ENCODE measurements at places on chromosomes 5 and 9. TPM values are rescaled to one million over a fixed set of nuclear protein-coding genes. Genes with fewer than 3 reads are reported as not detected.

DNA sequence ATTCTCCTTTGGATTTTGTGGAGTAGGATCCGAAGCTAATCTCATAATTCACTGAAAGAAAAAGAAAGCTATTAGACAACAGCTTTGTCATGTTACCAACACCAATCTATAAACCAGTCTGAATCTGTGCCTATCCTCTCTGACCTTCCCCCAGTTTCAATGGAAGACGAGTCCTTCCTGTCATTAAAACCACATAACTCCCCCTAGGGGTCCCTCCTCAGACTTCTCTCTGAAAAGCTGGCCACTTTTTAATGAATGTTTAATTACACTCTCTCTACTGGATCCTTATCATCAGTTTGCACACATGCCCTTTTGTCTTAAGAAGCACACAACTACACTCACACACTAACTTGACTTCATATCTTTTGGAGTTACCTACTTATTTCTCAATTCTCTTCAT, 98.0 kb upstream of the TSLP start:
- no peak for DNase-seq

GRCh38 chr9:13023498-13023897, 248.7 kb downstream of the LURAP1L start:
- DNase-seq = no peak

DNA sequence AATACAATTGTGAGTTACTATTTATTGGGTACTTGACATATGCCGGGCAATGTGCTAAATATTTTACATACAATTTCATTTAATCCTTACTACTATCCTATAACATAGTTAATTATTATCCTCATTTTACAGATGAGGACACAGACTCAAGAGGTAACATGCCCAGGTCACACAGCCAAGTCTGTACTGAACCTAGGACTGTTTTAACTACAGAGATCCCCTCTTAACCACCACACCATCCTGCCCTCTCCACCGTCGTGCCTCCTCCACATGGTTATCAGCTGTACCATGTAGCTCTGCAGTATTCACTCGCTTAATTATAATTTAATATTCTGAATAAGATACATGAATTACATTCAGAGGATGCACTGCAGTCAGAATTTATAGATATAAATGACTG, 5.3 kb downstream of the RAB14 start:
- DNase-seq = no peak

DNA sequence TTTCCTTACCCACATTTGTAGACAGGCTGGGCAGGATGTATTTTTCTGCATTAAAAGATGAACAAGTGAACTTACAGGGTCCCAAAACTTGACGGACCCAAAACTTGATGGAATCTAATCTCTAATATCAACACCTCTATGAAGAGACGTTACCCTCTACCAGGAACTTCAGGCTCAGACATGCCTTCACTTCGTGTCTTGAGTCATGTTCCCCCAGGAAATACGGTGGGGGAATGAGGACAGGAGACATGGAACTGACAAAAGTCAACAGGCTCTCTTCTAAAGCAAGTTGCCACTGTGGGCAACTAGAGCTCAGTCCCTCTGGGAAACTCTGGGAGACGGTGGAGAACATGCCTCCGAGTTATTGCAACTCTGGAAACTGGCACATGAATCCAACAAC, 196.1 kb downstream of the PAPPA start:
- DNase-seq = no peak

DNA sequence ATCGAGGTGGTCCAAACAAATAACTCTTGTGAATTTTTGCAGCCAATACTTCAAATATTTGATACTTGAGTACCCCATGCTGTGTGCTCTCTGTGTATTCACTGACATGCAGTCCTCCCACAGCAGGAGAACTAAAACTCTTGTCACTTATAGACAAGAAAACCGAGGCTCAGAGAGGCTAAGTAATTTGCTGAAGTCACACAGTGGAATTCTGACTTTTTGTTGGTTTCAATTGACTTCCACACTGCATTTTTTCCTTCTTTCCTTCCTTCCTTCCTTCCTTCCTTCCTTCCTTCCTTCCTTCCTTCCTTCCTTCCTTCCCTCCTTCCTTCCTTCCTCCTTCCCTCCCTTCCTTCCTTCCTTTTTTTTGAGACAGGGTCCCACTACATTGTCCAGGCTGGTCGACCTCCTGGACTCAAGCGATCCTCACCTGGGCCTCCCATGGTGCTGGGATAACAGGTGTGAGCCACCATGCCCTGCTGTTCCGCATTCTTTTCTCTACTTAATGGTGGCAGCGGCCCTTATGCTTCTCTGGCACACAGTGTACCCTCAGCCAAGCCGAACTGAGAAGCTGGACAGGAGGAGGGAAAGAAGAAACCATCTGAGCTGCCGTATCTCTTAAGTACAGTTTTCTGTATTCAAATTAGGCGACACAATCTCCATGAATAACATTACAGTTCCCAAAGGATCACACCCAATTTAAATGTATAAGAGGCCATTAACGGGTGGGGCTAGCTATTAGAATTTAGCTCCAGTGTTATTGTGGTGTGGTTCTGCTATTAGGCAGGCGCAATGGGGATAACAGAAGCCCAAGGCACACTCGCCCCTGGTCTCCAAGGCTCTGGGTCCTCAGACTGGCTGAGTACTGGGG, 38.4 kb upstream of the GRHPR start:
- no peak for DNase-seq

GRCh38 chr5:25027061-25027460, 382.3 kb upstream of the CDH10 start:
- DNase-seq = no peak

The C9orf153 gene
- 0.45 TPM for total RNA-seq

The TICAM2 gene
- total RNA-seq = 9.1 TPM

DNA sequence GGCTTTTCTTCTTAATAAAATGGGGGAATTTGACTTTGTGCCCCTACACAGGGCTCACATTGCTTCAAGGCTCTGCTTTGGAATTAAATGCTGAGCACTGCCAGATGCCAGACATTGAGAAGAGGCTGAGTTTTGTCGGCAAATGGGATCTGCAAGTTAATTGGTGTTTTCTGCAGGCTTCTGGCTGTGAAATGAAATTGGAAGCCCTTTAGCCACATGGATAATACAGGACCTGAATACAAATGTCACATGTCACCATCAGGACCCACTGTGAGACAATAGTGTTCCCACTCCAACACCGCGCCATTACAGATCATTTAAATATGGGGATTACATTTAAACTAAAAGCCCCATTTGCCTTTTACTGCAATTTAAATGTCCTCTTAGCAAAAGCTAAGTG, 164.4 kb downstream of the ZSWIM6 start:
- DNase-seq = no peak

GRCh38 chr9:100661668-100662067, 83.8 kb downstream of the CAVIN4 start:
- DNase-seq = no peak

DNA sequence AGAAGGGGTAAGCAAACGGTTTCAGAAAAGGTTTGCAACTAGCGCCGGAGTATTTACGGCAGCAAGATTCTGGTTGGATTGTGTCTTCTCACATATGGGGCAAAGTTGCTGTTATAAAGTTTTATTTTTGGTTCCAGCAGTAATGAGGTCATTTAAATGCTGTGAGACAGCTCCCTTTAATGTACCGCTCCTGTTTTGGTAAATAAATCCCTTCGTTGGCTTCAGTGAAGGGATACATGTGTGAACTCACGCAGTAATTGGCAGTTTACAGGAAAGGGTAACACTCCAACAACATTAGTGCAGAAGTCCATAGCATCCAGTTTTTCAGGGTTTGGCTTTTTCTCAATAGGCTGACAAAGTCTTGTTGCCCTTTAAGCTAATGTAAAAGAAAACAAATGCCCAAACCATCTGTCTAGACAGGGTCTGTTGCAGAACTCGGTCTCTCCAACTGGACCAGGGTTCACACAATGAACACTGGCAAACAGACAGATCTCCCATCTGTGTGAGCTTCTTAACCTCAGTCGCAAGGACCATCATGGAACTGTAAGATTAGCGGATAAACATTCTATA, 184.0 kb downstream of the GOLPH3 start:
- DNase-seq = no peak

The CDKN2B gene
- total RNA-seq = 16.0 TPM

- no peak for DNase-seq
These were observed 536.6 kb downstream of the PDE4D start for GRCh38 chr5:59356813-59357380.

DNA sequence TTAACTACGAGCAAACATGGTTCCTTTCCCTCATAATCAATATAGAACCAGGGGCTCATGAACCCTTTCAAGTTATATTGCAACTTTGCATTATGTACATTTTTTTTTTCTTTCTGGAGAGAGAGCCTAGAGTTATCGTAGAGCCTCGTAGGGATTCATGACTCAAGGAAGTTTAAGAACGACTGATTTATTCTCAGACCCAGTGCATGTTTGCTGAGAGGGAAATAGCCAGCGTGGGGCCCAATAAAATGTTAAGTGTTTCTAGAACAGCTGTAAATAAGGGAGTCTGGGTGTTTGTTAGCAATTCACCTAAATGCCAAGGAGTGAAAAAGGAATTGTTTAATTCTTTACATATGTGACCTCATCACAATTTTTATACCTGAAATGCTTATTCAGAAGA, 119.0 kb upstream of the KLF9 start:
- DNase-seq = no peak

- no peak for DNase-seq
These were observed 40.1 kb downstream of the SLC1A1 start for GRCh38 chr9:4530375-4530774.

DNA sequence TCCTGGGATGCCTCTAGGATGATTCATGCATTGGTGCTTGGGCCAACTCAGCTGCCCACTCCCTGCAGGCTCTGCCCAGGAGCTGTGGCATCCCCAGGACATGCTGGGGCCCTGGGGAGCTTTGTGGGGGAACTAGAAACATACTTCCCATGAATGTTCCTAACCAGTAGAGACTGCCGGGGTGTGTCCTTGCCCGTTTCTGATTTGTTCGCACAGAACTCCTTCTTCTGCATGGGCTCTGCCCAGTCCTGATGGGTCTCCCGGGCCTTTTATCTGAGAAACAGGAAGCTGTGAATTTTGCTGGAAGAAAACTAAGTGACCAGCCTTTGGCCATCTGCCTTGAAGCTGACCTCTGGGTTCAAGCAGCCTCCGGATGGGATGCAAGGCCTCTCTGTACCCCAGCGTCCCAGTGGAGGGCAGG, 71.6 kb upstream of the RNU6ATAC start:
- peak; percentile 25 for DNase-seq
